ENCODE measurements at places on chromosomes 12 and 14.

- H3K4me3 ChIP-seq: no peak overlapping the region
- no peak overlapping the region for H3K27ac ChIP-seq
- no peaks in the 10 kb centered on the region for H3K4me1 ChIP-seq
- no peaks in the 10 kb centered on the region for H3K36me3 ChIP-seq
These were observed 487.0 kb downstream of the MED13L start for GRCh38 chr12:115790526-115790925.

GRCh38 chr12:89192429-89192828 is 159.9 kb downstream of the DUSP6 start:
- no peaks in the 10 kb centered on the region for H3K36me3 ChIP-seq
- peaks cover 7% of the 10 kb centered on the region for H3K4me1 ChIP-seq
- DNase-seq: peak; percentile 79
- no peak overlapping the region for H3K4me3 ChIP-seq
- no peaks in the 10 kb centered on the region for H3K27me3 ChIP-seq

DNA sequence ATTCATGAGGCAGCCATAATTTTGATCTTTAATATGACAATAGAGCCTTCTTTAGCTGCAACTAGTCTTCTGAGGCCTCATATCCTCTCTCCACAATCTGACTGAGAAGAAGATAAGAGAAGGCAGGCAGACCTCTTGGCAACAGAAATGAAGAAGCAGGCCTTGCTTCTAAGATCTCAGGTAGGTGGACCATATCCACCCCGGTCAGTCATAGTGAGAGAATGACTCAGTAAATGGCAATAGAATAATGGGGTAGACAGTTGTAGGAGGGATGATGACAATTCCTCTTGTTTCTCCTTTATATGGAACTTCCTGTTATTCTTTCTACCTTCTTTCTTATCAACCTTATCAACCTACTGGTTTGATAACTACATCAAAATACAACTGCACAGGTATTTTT is 246.7 kb upstream of the G2E3 start:
- no peaks in the 10 kb centered on the region for H3K4me1 ChIP-seq
- H3K4me3 ChIP-seq: no peak overlapping the region
- no peak overlapping the region for H3K27ac ChIP-seq
- H3K27me3 ChIP-seq: peaks cover 2% of the 10 kb centered on the region

- peaks cover 12% of the 10 kb centered on the region for H3K27me3 ChIP-seq
- no peak overlapping the region for H3K27ac ChIP-seq
- H3K4me1 ChIP-seq: no peaks in the 10 kb centered on the region
These were observed 129.8 kb downstream of the TBX5 start for GRCh38 chr12:114275932-114276785.

GRCh38 chr12:17665839-17666238 is 424.2 kb downstream of the RERGL start:
- no peak overlapping the region for H3K4me3 ChIP-seq
- H3K36me3 ChIP-seq: no peaks in the 10 kb centered on the region
- H3K4me1 ChIP-seq: no peaks in the 10 kb centered on the region
- no peaks in the 10 kb centered on the region for H3K27me3 ChIP-seq
- no peak overlapping the region for H3K27ac ChIP-seq

DNA sequence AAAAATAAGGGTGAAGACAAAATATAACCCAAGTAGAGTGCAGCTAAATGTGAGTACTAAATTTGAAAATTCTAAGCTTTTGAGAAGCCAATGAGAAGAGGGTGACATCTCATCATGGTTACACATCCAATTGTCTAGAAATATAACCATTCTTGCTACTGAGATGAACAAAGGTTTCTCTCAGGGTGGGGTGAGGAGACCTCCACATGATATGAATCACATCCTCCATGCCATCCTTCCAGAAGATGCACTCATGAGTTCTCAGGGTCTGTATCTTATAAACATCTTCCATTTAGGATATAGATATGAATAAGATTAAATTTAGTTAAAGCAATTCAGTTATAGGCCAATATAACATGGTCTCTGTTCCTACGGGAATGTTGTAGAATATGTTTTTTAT is 38.9 kb upstream of the E2F7 start:
- DNase-seq: peak; percentile 17
- H3K27ac ChIP-seq: no peak overlapping the region
- peaks cover 5% of the 10 kb centered on the region for H3K4me1 ChIP-seq

DNA sequence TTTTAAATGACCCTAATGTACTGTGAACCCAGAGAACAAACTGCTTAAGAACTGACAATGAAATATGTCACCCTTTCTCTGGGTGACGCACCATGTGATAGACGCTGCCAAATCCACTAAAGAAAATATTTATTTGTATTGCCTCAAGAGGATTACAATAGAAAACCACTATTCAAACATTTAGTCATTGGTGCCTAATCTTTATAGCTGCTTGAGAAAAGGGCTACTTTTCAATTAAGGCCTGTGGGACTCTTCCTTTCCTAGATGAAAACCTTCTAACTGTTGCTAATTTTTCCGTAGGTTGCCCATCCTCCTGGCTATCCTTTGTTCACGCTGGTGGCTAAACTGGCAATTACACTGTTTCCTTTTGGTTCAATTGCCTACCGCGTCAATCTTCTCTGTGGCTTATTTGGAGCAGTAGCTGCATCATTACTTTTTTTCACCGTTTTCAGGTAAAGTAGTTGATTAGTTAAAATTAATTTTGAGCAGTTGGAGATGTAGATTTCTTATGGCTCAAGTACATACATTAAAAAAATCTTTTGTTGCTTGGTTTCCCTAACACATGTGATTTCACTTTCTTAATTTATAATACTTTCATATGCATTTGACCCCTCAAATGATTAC is 6.0 kb downstream of the TMEM260 start:
- H3K36me3 ChIP-seq: peaks cover 2% of the 10 kb centered on the region
- no peak overlapping the region for H3K4me3 ChIP-seq
- no peak for DNase-seq
- no peaks in the 10 kb centered on the region for H3K4me1 ChIP-seq
- H3K27me3 ChIP-seq: no peaks in the 10 kb centered on the region
- no peak overlapping the region for H3K27ac ChIP-seq

DNA sequence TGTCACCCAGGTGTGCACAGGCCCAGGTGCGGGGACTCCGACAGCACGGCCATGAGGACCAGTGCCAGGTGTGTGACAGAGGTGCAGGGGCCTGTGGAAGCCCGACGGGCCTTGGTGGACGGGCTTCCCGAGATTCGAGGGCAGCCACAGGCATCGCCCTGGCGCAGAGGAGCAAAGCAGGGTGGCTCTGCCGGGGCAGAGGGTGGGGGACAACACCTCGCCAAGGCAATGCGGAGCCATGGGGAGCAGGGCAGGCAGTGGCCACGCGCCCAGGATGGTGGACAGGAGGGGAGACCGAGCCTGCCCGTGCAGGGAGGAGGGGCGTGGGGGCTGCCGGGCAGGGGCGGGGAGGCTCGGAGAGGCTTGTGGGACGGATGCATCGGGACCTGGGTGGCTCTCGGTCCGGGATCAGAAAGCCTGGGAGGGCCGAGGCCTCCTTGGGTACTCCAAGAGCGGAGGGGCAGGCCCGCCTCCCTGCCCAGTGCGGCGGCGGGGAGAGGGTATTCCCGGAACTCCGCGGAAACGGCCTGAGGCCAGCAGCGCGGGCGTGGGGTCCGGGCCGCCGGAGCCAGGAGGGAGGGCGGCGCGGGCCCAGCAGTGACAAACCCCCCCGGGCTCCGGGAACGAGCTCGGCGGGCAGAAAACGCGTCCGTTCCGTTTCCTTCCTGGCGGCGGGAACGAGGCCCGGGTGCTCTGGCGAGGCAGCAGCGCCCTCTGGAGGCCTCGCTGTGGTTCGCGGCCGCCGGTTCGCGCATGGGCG is 1.6 kb downstream of the TMEM121 start:
- peak overlapping the region; percentile 47 for H3K4me3 ChIP-seq
- H3K4me1 ChIP-seq: peaks cover 9% of the 10 kb centered on the region
- H3K36me3 ChIP-seq: no peaks in the 10 kb centered on the region
- peak; percentile 62 for DNase-seq

- H3K27ac ChIP-seq: no peak overlapping the region
- no peaks in the 10 kb centered on the region for H3K36me3 ChIP-seq
- no peaks in the 10 kb centered on the region for H3K27me3 ChIP-seq
These were observed 13.8 kb downstream of the CD9 start for GRCh38 chr12:6213969-6214368.

- H3K4me1 ChIP-seq: no peaks in the 10 kb centered on the region
- no peaks in the 10 kb centered on the region for H3K27me3 ChIP-seq
- DNase-seq: peak; percentile 13
- no peak overlapping the region for H3K27ac ChIP-seq
- H3K36me3 ChIP-seq: no peaks in the 10 kb centered on the region
These were observed 79.9 kb downstream of the BCL11B start for GRCh38 chr14:99192028-99192621.

- no peak overlapping the region for H3K4me3 ChIP-seq
- H3K27me3 ChIP-seq: no peaks in the 10 kb centered on the region
- H3K36me3 ChIP-seq: no peaks in the 10 kb centered on the region
These were observed 160.0 kb downstream of the TPH2 start for GRCh38 chr12:72098622-72099021.

DNA sequence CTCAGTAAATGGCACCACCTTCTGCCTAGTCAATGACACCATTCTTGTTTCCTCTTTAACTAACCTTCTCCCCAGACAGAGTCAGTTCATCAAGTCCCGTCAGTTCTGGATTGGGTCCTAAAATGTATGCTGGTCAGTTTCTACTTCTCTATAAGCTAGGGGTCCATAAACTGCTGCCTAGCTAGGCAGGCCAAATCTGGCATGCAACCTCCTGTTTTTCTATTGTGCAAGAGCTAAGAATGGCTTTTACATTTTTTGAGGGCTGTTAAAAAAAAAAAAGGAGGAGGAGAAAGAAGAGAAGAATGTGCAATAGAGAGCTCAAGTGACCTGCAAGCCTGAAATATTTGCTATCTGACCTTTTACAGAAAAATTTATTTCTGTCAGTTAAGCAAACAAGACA is 6.4 kb upstream of the TMED10 start:
- no peaks in the 10 kb centered on the region for H3K36me3 ChIP-seq
- H3K4me3 ChIP-seq: no peak overlapping the region
- peak overlapping the region; percentile 76 for H3K27ac ChIP-seq
- peak; percentile 71 for DNase-seq
- peaks cover 13% of the 10 kb centered on the region for H3K4me1 ChIP-seq

DNA sequence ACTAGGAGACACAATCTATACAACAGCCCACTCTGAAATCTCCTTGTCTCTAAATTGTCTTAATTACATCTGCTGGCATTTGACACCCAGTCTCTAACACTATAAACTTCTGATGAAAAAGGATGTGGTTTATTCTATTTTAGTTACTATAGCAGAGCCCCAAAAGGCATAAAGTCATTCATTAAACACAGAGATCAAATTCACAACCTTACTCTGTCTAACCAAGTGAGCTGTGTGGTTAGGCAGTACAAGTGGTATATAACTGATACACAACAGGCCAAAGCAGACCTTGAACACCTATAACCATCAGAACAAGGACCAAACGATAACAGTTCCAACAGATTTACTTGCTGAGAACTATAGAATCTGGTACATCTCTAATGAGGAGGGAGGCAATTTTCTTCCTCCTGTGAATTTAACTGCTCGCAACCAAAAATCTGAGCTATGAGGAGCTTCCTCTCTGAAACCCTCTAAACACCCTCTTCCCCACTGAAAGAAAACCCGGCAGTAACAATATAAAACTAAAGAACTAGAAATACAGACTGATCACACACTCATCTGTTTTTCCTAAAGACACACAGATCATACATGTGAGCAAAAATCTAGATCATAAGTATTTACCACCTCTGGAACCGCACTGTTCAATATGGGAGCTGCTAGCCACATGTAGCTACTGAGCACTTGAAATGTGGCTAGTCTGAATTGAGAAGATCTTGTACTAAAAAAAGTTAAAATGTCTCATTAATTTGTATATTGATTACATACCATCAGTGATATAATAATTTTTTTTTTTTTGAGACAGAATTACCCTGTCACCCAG is 17.7 kb downstream of the SPPL3 start:
- DNase-seq: no peak
- no peaks in the 10 kb centered on the region for H3K36me3 ChIP-seq
- H3K4me1 ChIP-seq: no peaks in the 10 kb centered on the region
- H3K27ac ChIP-seq: no peak overlapping the region
- no peak overlapping the region for H3K4me3 ChIP-seq
- no peaks in the 10 kb centered on the region for H3K27me3 ChIP-seq

- DNase-seq: no peak
- H3K36me3 ChIP-seq: no peaks in the 10 kb centered on the region
- H3K27ac ChIP-seq: no peak overlapping the region
- no peaks in the 10 kb centered on the region for H3K4me1 ChIP-seq
These were observed 98.5 kb upstream of the SEL1L start for GRCh38 chr14:81632157-81632556.

GRCh38 chr12:57152639-57153038 is 5.2 kb upstream of the LRP1-AS start:
- peaks cover 71% of the 10 kb centered on the region for H3K36me3 ChIP-seq
- H3K27me3 ChIP-seq: no peaks in the 10 kb centered on the region
- H3K27ac ChIP-seq: peak overlapping the region; percentile 81
- peaks cover 48% of the 10 kb centered on the region for H3K4me1 ChIP-seq
- H3K4me3 ChIP-seq: no peak overlapping the region

DNA sequence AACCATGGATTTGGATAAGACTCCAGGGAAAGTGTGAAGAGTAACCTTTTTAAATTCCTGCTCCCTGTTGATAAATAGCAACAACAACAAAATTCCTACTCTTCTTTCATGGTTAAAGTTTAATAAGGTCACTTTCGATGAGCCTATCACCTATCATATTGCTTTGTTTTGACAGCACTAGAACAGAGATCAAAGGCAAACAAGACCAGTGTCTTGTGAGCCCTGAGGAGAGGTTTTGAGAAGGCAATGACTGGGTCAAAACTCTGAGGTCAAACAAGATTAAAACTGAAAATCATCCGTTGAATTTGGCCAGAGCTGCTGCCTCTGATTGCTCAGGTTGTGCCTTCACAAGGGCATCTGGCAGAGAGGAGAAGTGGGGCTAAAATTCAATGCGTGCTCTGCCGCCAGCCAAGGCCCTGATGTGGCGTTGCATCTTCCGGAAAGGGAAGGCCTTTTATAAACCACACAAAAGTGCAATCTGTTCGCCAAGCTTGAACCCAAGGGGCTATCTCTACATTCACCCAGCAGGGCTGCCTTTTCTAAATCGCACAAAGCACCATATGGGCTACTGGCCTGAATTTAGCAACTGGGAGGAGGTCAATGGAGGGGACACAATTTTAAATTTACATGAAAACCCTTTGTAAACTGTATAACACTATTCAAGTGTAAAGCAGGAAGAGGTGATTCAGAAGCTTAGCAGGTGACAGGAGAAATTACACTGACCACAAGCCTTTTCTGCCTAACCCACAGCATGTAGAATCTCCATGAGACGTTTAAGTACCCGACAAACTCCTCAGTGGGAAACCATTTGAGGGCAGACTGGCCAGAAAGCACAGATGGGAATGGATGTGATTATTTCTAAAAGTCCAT is 140.8 kb downstream of the DAD1 start:
- H3K36me3 ChIP-seq: no peaks in the 10 kb centered on the region
- H3K27me3 ChIP-seq: peaks cover 39% of the 10 kb centered on the region
- no peaks in the 10 kb centered on the region for H3K4me1 ChIP-seq

DNA sequence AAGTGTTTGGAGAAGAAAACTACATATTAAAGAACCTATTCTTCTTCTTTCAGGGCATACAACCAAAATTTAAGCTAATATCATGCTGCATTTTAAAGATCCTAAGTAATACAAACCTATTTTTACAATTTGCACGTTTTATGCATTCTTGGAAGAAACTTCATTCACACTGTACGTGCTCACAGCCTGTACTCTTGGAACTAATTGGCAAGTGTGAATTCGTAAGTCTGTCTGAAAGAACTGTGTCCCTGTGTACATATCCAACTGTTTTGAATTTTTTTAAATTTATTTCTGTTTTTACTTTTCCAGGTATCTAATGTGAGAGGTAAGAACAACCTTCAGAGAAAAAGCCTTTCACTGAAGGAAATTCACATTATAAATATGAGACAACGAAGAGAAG is 347.0 kb downstream of the MDGA2 start:
- DNase-seq: no peak
- no peak overlapping the region for H3K4me3 ChIP-seq
- H3K27me3 ChIP-seq: no peaks in the 10 kb centered on the region
- H3K4me1 ChIP-seq: no peaks in the 10 kb centered on the region
- H3K27ac ChIP-seq: no peak overlapping the region

Measured in IMR-90 (cell line).